NCI-H345 (cell line): ENCODE measurements at places on chromosomes 16 and 17.

- no peak for DNase-seq
These were observed 138.9 kb downstream of the GSG1L start for GRCh38 chr16:27924411-27925118.

DNA sequence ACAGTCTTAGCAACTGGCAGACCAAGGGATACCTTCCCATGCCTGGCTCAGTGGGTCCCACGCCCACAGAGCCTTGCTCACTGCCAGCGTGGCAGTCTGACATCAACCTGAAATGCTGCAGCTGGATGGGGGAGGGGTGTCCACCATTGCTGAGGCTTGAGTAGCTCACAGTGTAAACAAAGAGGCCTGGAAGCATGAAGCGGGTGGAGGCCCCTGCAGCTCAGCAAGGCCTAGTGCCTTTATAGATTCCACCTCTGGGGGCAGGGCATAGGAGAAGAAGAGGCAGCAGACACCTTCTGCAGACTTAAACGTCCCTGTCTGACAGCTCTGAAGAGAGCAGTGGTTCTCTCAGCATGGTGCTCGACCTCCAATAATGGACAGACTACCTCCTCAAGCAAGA is 263.2 kb downstream of the KIF2B start:
- no peak for DNase-seq

DNA sequence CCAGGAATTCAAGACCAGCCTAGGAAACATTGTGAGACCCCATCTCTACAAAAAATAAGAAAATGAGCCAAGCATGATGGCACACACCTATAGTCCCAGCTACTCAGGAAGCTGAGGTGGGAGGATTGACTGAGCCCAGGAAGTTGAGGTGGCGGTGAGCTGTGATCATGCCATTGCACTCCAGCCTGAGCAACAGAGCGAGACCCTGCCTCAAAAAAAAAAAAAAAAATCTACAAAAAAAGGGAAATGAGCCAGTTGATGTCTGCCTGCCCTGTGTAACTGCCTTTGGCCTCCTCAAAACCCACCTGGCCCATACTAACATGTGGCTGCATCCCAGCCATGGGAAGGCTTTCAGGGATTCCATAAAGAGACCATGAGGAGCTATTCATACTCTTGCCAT is 4.5 kb downstream of the RANBP10 start:
- no peak for DNase-seq

GRCh38 chr17:77854759-77855745 is 103.5 kb upstream of the TNRC6C start:
- no peak for DNase-seq

DNA sequence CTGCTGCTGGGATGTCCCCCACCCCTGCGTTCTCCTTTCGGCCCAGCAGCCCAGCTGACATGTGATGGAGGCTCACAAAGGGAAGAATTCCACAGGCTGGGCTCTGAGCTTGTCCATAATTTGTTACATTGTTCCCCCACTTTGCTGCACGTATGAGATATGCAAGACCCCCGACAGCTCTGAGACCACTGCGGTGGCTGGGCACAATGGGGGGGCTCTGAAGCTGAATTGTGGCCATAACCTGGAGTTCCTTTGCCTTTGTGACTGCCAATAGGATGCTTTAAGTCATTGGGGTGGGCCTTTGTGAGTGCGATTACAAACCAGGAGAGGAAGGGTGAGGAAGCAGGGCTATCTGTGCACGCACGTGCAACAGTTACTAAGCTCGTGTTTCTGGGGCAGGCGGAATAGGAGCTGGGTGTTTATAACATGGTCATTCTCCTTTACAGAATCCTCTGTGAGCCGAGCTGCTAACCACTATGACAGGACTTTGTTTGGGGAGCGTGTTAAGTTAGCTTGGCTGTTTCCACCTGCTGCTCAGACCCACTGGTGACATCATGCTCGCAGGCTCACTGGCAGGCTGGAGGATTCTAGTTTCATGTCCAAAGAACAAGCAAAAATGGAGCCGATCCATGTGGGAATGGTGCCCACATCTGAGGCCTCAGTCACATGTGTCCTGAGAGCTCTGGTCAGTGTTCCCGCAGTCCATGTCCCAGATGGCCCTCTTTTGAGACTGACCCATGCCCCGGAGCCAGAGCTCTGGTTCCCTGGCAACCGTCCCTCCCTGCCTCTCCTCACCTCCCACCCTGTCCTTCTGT is 208.3 kb upstream of the SALL1 start:
- DNase-seq, result no peak

DNA sequence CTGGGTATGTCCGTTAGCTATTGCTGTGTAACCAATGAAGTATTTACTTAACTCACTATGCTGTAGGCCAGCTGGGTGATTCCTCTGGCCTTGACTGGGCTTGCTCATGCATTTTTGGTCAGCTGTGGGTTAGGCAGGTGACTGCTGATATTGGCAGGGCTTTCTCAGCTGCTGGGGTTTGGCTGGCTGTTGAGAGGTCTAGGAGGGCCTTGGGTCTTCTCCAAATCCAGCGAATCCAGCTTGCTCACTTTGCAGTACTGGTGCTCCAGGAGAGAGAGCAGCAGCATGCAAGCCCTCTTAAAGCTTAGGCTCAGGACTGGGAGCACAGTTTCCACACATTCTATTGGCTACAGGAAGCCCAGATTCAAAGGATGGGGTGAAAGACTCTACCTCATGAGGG is 270.1 kb downstream of the PHKB start:
- DNase-seq, result no peak

DNA sequence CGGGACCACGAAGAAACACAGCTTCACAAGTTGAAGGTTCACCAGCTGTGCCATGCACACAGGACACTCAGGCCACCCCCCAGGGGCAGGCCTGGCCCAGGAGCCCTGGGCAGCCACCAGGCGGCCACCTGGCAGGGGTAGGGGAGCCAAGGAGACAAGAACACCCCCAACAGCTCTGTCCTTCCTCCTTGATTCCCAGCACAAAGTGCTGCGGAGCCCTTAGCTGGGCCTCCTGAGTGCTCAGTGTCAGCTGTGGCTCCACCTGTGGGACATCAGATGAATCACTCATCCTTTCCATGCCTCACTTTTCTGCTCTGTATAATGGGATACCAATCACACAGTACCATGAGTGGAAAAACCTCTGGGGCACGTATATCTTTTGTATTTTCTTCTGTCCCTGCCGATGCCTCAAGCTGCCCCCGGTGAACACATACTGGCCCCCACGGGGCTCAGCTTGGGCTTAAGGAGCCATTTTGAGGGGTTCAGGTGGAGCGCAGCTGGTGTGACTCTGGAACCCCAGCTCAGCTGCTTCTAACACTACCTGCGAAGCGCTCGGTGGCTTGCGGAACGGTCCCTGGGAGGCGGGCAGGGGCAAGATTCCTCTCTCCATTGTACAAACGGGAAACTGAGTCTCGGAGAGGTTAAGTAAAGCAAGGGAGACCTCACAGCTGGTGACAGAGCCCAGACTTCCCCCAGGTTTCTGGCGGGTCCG is 12.0 kb downstream of the GALK1 start:
- no peak for DNase-seq

DNA sequence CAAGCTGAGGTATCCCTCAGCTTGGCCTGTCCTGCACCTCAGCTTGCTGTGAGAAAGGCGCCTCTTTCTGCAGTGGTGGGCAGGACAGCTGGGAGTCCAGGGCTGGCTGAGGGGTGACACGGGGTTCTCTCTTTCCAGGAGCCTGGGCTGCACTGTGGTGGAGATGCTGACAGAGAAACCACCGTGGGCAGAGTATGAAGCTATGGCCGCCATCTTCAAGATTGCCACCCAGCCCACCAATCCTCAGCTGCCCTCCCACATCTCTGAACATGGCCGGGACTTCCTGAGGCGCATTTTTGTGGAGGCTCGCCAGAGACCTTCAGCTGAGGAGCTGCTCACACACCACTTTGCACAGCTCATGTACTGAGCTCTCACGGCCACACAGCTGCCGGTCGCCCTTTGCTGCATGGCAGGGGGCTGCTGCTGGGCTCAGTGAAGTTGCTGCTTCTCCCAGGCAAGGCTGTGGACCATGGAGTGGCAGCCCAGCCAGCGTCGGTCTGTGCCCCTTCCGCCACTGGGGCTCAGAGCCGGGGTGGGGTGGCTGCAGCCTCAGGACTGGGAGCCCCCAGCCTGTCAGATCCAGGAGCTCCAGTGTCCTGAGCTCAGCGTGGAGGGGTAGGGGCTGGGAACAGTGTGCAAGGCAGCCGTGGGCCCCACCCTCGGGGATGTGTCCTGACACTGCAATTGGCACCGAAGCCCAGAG is 6.4 kb downstream of the LIMD2 start:
- DNase-seq, result no peak

DNA sequence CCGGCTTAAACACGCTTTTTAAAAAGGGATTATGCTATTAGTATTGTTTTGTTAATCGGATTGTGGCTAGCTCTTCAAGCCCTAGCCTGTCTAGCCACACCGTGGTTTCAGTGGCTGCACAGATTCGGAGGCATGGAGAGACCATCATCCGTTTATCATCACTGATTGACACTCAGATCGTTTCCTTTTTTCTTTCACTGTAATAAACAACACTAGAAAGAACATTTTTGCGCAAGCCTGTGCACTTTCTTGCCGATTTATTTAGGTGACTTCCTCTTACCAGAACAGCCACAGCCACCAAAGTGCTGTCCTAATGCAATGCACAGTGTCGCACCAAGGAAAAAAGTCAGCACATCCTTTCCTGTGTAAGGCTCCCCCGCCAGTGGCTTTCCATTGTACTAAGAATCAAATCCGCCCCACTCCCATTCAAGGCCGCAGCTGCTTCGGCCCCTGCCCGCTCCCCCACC is 78.2 kb downstream of the CRISPLD2 start:
- DNase-seq, result no peak

GRCh38 chr17:67569873-67570272 is 147.9 kb upstream of the NOL11 start:
- DNase-seq, result no peak

- peak; percentile 45 for DNase-seq
These were observed 385.4 kb upstream of the CDH5 start for GRCh38 chr16:65981057-65981456.

DNA sequence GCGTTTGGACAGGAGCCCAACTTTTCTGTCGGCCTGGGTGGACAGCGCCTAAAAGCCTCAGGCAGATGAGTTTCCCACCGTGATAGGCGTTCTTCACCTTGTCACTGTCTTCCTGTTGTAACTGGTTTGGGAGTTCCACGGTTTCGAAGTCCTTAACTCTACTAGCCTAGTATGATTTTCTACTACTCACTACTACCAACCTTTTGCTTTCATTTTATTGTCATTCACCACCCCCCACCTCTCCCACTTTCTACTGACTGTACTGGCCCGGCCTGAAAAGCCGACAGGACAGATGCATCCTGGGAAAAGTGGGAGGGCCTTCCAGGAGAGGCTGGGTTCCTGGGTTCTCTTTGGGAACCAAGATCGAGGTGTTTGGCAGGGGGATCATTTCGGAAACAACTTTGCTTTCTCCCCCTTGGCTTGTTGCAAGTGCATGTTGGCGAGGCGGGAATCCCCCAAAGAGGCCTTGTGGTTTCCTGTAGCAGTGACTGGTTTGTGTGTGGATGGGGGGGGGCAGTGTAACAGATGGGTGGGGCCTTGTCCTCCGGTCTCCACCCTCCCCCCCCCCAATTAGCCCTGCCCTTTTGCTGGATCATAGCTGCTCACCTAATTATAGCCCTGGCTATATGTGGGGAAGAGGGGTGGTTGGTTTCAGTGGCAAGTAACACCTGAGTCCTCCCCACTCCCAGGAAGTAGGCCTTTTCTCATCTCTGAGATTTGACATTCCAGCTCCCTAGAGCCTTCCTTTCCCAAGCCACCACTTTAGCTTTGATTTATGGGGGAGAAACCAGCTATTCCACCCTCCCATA is 1.4 kb downstream of the EIF5A start:
- peak; percentile 66 for DNase-seq

DNA sequence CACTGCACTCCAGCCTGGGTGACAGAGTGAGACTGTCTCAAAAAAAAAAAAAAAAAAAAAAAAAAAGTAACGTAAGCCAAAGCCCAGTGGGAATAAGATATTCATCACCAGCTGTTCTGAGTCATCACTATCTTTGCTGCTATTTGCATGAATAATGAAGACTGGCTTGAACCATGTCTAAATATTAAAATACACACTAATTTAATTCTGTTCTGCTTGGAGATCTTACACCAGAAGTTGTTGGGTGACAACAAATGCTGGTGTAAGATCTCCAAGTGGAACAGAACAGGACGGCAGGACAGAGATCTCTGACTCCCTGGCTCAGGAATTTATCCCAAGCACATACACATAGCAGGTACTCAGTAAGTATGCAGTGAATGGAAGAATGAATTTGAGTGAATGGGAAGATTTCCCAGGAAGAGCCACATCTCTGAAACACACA is 19.6 kb downstream of the DNAH17 start:
- no peak for DNase-seq
